ENCODE measurements at places on chromosomes 5 and 9.

DNA sequence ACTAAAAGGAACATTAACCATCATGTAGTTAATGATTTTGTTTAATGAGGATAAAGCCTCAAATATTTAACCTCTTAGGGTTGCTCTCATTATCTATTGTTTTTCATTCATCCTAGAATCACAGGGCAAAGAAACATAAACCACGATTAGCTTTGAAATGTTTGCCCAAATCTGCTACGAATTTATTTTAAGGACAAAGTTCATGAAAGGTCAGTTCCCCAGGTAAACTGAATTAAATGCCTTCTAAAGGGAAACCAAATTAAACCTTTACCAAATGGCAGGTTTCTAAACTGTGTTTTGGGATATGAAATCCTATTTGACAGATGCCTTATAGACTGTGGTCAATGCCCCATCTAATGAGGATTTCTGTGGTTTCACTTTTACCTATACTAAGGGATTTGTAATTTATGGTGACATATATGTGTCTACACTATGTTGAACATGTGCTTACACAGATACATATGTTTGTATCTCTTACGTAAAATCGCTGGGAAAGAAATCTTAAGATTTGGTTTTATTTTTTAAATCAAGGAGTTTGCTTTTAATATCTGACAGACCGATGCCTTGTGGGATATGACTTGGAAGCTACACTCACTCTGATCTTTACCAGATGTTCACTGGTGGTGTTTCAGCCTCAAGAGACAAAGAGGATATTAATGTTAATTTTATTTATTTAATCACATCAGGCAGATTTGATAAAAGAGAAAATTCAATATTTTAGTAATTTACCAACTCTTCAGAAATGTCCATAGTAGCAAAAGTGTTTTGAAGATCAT lies 188.4 kb downstream of the GLIS3 start:
- H3K36me3 ChIP-seq, result no peaks in the 10 kb centered on the region
- peaks cover 32% of the 10 kb centered on the region for H3K4me1 ChIP-seq
- H3K27me3 ChIP-seq, result no peaks in the 10 kb centered on the region
- no peak for DNase-seq
- H3K27ac ChIP-seq, result peak overlapping the region; percentile 71

- no peak overlapping the region for H3K27ac ChIP-seq
- no peak for DNase-seq
- H3K36me3 ChIP-seq, result no peaks in the 10 kb centered on the region
- no peaks in the 10 kb centered on the region for H3K27me3 ChIP-seq
- H3K4me1 ChIP-seq, result peaks cover 28% of the 10 kb centered on the region
- no peak overlapping the region for H3K4me3 ChIP-seq
These were observed 98.6 kb upstream of the TLE1 start for GRCh38 chr9:81787747-81788632.

DNA sequence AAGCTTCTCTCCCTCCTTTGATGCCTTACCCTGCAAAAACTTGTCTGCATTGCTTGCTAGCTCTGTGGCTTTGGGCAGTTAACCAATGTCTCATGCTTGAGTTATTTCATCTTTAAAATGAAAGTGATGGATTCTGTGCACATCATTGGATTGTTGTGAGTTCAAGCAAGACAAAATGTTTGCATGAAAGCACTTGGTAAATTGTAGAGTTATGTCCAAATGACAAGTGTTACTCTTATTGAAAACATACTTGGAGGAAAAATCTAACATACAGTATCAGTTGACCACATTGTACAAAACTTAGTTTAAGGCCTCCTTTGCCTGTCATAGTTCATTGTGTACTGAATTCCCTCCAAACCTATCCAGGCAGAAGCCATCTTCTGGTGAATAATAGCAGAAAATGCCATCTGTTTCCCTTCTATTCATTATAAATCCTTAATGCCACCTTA lies 30.0 kb downstream of the TGFBR1 start:
- H3K4me1 ChIP-seq, result peaks cover 24% of the 10 kb centered on the region
- DNase-seq, result no peak
- H3K36me3 ChIP-seq, result peaks cover 66% of the 10 kb centered on the region

- no peaks in the 10 kb centered on the region for H3K36me3 ChIP-seq
- H3K27me3 ChIP-seq, result no peaks in the 10 kb centered on the region
- no peak overlapping the region for H3K4me3 ChIP-seq
- H3K4me1 ChIP-seq, result no peaks in the 10 kb centered on the region
- no peak for DNase-seq
These were observed 73.9 kb downstream of the RORB start for GRCh38 chr9:74570879-74571512.

GRCh38 chr9:4088679-4089078 lies 211.2 kb downstream of the GLIS3 start:
- no peak for DNase-seq
- H3K27me3 ChIP-seq, result no peaks in the 10 kb centered on the region

Measured in heart right ventricle (tissue), 16 donors.